ENCODE measurements at places on chromosomes 5 and 9. TPM values are rescaled to one million over a fixed set of nuclear protein-coding genes. Genes with fewer than 3 reads are reported as not detected.

DNA sequence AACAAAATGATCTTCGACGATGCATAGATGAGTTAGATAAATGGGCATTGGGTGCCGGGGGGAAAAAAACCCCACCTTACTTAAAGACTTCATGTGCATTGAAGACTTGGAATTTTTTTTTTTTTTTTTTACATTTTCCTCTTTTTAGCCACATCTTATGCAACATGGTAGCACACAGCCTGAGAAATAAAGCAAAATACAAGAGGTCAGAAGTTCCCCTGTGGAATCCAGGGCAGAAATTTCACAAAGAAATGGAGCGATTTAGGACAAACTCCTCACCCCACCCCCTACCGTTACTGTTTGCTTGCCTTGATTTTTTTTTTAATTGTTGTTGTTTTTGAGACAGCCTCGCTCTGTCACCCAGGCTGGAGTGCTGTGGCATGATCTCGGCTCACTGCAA lies 153.2 kb downstream of the GOLPH3 start:
- DNase-seq = no peak

DNA sequence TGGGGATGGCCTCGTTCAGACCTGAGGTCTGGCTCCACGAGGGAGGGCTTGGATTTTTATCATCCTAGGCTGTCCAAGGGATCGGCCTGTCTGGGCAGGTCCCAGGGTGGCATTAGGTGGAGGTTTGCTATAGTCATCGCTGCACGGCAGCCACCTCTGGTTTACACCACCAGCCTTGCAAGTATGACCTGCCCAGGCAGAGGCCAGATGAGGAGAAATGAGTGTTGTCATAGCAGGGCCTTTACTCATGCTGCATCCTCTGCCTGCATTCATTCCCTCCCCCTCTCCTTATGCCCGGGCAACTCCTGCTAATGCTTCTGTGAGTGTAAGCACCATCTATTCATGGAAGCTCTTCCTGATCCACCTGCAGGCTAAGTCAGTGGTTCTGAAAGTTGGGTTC lies 15.3 kb upstream of the NDST1 start:
- no peak for DNase-seq

GRCh38 chr9:27537027-27537435 lies 7.4 kb upstream of the MOB3B start:
- no peak for DNase-seq

DNA sequence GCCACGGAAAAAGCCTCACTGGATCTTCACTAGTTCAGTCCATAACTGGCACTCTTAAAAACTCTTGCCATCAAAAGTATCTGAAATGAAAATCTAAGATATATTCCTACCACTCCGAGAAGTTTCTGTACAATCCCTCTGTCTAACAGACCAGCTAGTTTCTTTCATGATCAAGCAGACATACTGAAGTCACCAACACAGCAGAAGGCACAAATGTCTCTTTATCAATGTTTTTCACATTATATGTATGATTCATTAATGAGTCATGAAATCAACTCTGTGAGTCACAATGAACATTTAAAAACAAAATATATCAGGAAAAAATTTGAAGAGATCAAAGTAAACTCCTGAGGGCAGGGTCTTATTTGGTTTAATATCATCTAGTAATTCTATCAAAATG lies 50.8 kb downstream of the F2R start:
- DNase-seq = no peak

GRCh38 chr5:149886692-149887470 lies 57.7 kb downstream of the PDE6A start:
- no peak for DNase-seq

DNA sequence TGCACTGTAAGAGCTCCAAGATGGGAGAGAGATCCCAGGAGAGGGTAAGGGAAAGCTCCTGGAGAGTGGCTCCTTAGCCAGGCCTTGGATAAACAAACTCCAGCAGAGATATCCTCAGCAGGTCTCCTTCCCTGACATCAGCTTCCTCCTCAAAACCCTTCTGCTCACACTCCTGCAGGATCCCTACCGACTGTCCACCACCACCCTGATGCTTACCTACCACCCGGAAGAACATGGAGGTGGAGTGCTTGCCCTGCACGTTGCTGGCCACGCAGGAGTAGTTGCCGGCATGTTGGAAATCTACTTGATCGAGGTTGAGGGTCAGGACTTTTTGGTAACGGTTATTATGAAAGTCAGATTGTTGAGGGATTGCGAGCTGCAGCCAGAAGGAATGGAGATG lies 9.3 kb downstream of the CSF1R start:
- no peak for DNase-seq

- DNase-seq = no peak
These were observed 194.9 kb downstream of the ATP10B start for GRCh38 chr5:160657068-160657507.

GRCh38 chr5:176538989-176539384 lies 1.8 kb upstream of the RNF44 start:
- no peak for DNase-seq

- DNase-seq = no peak
These were observed 11.5 kb downstream of the SLC6A19 start for GRCh38 chr5:1212881-1213280.

- DNase-seq = no peak
These were observed 150.3 kb downstream of the AUH start for GRCh38 chr9:91211414-91211813.

GRCh38 chr5:148248894-148249293 lies 10.6 kb downstream of the MARCOL start:
- no peak for DNase-seq

The ADGRV1 gene
- not detected for total RNA-seq

The PGM5 gene
- not detected for total RNA-seq
